ENCODE measurements at places on chromosomes 2 and 18.

DNA sequence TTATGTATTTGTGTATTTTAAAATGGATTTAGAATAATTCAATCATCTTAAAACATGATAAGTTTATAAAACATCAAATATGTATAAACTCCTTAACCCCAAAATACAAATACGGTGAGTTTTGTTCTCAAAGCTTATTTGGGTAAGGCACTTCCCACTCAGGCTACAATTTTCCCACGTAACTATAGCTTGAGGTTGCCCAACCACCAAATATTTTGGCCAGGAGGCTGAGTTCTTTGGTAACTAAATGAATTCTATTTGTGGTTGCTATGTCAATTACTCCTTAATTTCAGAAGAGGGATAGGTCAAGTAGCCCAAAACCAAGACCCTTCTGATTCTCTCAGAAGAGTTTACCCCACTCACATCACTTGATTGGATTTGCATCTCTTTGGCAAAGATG is 70.4 kb downstream of the MYL12B start:
- DNase-seq = no peak

- DNase-seq = no peak
These were observed 1.1 kb upstream of the EPC2 start for GRCh38 chr2:148643421-148643820.

GRCh38 chr18:6633310-6633709 is 96.2 kb upstream of the ARHGAP28 start:
- no peak for DNase-seq

GRCh38 chr2:48328159-48328809 is 201.7 kb upstream of the STON1 start:
- no peak for DNase-seq

- no peak for DNase-seq
These were observed 10.8 kb downstream of the D2HGDH start for GRCh38 chr2:241745276-241745675.

DNA sequence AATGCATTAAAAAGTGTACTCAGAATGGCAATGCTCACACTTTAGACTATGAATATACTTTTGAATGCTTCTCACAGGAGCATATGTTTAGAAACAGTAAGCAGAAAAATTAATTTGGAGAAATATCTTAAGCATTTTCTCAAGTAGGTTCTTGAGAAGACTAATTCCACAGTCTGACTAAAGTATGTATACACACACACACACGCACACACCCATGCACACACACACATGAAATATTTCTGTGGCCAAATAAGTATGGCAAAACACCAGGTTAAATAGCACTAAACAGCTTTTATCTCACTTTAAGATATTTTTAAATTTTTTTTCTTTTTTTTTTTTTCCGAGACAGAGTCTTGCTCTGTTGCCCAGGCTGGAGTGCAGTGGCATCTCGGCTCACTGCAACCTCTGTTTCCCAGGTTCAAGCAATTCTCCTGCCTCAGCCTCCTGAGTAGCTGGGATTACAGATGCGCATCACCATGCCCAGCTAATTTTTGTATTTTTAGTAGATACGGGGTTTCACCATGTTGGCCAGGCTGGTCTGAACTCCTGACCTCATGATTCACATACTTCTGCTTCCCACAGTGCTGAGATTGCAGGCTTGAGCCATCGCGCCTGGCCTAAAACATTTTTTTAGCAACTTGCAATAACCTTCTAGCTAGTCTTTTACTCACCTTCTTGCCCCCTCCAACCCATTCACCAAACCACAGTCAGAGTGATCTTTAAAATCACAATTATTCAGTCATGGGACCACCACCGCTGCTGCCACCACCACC is 67.5 kb upstream of the SCG2 start:
- no peak for DNase-seq
